ENCODE measurements at places on chromosomes 3 and 15.

- DNase-seq: peak; percentile 64
Observed at GRCh38 chr3:194395778-194396538, 3.1 kb downstream of the GP5 start.

- no peak for DNase-seq
Observed at GRCh38 chr3:153614140-153614539, 452.1 kb downstream of the RAP2B start.

DNA sequence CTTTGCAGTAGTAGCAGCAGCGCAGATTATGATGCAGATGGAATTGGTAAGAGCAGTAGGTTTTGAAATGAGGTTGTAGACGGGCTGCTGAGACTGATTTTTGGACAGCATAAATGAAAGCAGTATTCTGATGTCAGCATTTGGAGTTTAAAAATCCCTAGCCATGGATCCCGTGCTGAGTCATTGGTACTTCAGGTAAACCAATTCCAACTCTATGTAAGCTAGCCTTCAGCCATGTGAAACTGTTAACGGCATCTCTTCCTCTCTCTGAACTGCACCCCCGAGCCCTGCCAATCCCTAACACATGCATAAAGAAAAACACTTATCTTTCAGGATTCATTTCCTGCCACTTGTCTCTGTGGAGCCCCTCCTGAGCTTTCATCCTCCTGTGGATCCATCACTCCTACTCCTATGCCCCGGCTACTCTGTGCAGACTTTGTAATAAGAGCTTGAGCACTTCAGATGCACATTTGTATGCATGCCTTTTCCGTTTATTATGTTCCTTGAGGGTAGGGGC is 119.0 kb downstream of the AKAP13 start:
- no peak for DNase-seq

GRCh38 chr15:58513008-58513407 is 81.2 kb downstream of the LIPC start:
- no peak for DNase-seq

GRCh38 chr3:123113889-123114450 is 47.1 kb downstream of the PDIA5 start:
- no peak for DNase-seq

DNA sequence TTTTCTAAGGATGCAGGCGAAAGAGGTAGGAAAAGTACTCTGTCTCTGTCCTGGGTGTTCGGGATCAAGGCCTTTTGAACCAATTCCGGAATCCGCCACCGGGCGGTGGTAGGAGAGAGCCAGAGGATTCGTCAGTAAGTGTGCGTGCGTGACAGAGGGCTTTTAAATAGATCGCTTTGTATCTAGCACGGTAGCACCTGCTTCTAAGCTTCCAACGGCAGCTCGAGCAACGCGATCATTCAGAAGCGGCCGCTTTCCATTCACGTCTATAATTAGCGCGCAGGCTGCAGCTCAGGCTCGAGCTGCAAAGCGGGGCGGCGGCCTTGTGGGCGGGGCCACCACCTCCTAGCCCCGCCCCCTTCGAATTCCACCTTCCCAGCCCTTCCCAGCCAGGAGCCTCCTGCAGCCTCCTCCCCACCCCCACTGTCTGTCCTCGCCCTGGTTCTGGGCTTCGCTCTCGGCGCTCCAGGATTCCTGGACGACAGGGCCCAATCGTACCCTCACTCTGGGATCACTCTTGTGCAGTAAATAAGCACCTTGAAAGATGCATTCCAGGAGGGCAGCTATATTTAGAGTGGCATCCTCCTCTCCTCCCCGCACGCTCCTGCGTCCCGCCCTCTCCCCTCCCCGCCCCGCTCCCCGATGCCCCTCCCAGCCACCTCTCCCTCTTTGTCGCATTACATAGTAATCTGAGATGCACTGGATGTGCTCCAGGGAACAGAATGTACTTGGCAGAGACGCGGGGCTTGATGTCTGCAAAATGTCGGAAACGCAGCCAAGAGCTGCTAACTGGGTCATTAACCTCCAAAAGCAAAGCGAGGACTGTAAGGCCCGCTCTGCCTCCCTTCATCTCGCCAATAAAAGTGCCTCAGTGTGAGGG is 224.1 kb upstream of the TPRG1 start:
- no peak for DNase-seq

- no peak for DNase-seq
Observed at GRCh38 chr3:184731786-184732537, 20.1 kb upstream of the MAGEF1 start.

GRCh38 chr3:124248471-124249028 is 256.6 kb upstream of the ROPN1 start:
- DNase-seq: no peak

DNA sequence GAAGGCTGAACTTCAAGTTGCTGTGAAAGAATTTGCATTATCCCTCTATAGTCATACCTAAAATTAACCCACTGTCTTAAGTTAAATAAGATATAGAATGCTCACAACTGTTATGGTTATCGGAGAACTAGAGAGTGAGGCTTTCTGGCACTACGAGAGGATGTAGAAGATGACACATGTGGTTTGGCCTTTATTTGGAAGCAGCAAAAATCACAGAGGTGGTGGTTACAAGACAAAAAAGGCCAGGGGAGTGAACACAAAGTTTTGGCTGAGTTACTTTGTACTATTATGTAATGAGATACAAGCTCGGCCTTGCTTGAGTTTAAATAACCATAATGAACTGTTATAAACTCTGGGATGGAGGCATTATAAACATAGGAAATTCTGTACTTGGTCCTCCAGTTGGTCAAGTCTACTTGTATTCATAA is 78.3 kb upstream of the ICE2 start:
- DNase-seq: no peak

GRCh38 chr3:23493889-23494288 is 290.8 kb downstream of the UBE2E2 start:
- DNase-seq: no peak

DNA sequence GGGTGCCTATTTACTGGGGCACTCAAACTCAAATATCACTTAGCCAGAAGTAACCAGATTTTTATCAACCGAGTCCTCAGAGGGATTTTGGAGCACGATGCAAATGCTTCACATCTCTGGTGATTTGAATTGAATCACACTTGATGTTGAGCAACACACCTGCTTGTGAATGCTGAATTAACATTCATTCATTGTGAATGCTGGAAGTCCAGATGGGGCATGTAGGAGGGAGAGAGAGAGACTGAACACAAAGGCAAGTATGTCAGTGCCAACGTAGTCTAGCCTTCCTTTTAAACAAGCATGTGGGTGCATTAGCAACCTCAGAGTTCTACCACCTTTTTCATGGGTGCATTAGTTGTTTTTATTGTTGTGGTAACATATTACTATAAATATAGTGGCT is 156.2 kb downstream of the ADAMTSL3 start:
- DNase-seq: no peak

Measured in activated CD4-positive, alpha-beta memory T cell treated with anti-CD3 and anti-CD28 coated beads, Interleukin-2, amount 10 ng/mL, durations not matched to agents 7 days and 5 days (primary cell).